ENCODE measurements at places on chromosomes 1 and 21.

DNA sequence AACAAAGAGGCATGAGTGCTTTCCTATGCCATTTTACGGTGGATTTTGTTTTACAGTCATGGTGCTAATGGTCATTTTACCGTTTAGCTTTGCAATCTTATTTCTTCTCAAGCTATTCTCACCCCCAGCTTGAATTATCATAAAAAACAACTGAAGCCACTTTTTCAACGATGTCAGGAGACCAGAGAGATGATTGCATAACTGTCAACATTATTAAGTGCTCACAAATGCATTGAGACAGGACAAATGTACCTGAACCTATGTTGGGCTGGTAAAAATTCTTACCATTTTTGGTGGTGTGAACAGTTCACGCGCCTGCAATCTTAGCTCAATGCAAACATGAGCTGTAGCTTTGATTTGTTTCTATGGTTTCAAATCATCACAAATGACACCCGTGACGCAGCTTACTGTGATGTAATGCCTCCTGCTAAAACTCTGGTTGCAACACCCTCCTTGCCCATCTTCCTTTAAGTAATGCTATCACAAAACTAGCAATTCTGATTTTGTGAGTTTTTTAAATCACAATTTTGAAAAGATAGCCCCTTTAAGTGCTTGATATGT lies 104.4 kb downstream of the UCHL5 start:
- no peak for DNase-seq

GRCh38 chr1:197916500-197916983 lies 630 bp upstream of the LHX9 start:
- DNase-seq: no peak

- no peak for DNase-seq
Observed at GRCh38 chr1:85158910-85159309, 41.9 kb downstream of the SYDE2 start.

DNA sequence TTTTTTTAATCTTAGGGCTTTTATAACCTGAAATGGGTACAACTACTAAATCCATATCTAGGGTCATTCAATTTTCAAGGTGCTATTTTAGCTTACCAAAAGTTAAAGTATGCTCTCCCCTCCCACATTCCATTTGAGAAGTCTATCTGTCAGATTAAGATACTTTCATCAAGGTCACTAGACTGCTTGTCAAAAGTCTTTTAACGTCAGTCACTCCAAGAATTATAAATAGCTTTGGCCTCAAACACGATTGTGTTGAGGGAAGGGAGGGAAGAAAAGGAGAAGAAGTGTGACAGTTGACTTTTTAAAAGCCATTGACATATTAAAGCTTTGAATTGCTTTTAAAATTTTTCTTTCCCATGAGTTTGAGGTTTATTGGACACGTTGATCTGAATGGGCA lies 175.8 kb downstream of the PTGER3 start:
- no peak for DNase-seq

GRCh38 chr1:205961405-205961804 lies 18.1 kb upstream of the SLC26A9 start:
- no peak for DNase-seq

- DNase-seq: no peak
Observed at GRCh38 chr21:29376556-29376955, 77.8 kb downstream of the BACH1 start.

- DNase-seq: no peak
Observed at GRCh38 chr1:165364568-165365133, 8.1 kb upstream of the LMX1A start.

GRCh38 chr1:65177457-65177856 lies 29.5 kb downstream of the AK4 start:
- no peak for DNase-seq

DNA sequence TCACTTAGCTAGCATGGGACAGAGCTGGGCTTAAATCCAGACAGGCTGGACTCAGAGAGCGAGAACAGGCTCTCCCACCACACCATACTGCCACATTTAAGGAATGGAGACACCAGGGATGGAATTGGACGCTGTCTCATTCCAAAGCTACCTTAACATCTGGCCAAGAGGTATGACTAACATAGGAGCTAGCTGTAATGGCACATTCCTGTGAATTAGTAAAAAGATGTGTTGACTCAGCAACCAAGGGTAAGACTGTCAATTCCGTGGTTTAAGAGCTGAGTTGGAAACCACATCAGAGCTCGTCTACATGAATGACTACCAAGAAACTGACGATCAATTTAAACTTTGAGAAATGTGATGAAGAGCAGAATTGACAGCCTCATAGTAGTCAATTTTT lies 8.3 kb upstream of the TNFRSF9 start:
- DNase-seq: no peak

DNA sequence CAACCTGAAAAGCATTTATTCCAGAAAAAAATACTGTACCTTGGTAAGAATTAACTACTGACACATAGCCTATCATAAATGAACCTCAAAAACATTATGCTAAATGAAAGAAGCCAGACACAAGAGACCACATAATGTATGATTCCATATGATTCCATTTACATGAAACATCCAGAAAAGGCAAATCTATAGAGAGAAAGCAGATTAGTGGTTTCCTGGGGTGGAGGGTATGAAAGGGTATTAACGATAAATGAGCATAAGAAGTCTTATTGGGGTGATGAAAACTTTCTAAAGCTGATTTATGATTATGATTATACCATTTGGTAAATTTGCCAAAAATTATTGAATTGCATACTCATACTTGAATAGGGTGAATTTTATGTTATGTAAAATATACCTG lies 10.3 kb upstream of the COL6A2 start:
- DNase-seq: no peak

- no peak for DNase-seq
Observed at GRCh38 chr1:63918418-63918945, 144.7 kb downstream of the ROR1 start.

DNA sequence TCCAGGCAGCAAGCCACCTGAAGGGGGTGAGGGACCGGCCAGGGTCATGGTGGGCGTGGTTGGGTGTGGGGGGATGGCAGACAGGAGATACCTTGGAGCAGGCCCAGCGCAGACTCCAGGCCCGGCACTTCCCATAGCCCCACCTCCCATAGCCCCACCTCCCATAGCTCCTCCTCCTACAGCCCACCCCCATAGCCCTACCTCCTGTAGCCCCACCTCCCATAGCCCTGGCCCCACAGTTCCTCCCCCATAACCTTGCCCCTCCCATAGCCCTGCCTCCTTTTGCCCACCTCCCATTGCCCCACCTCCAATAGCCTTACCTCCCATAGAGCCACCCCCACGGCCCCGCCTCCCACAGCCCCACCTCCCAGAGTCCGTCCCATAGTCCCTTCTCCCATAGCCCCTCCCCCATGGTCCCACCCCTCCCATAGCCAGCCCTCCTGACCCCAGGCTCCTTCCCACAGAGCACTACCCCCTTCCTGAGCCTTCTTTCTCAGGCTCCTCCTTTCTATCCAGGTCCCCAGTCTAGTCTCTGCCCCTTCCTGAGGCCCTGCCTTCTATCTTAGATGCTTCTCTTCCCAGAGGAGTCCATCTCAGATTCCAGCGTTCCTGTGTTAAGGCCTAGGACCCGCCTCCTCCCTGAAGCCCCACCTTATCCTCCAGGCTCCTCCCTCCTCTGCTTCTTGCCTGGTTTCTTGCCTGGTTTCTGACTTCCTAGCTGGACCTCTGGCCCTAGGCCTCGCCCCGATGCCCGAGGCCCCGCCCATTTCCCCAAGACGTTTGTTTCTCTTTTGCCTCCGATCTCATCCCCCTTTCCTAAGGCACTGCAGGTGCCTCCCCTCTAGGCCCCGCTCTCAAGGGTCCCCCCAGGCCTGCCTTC lies 46.8 kb downstream of the PTPRU start:
- DNase-seq: no peak

DNA sequence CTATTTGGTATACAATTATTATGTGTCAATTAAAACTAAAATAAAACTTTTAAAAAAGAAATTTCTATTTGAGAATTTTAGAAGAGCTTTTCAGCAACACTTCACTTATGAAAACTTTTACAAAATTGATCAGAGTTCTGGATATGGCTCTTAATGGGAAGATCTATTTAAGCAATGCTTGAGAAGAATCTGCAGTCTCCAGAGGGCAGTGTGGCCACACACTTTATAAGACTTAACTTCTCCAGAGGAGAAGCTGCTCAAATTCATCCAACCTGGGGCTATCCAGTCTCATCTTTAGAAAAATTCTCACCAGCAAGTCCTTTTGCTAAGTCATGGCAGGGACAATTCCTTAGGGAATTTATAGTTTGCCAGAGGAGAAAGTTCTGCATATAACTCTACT lies 25.2 kb upstream of the AGO1 start:
- no peak for DNase-seq

DNA sequence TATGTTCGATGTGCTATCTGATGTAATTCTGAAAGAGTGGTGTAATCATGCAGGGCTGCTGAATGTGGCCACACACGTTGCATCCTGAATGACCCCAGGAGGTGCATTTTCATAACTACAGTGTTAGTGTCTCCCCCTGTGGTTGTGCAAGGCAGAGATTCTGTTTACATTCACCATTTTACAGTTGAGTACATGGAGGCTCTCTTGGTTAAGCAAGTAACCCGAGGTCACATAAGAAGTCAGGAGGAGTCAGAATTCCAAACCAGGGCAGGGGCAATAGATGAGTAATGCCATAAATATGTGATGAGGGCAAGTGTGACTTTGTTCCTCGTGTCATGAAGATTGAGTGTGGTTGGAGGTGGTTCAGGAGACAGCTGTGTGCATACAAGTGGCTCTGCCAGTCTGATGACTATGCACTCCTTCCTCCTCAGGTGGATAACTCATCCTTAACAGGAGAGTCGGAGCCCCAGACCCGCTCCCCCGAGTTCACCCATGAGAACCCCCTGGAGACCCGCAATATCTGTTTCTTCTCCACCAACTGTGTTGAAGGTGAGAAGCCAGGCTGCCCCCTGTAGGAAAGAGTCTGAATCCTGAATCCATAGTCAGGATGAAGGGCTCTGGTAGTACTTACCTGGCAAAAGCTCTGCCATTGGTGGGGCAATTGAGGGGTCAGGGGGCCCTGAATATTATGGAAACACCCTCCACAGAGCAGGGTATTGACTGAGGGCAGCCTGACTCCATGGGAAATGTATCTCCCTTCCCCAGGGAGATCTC lies 9.3 kb downstream of the ATP1A2 start:
- DNase-seq: no peak

GRCh38 chr1:115211071-115211745 lies 121.9 kb upstream of the TSPAN2 start:
- DNase-seq: no peak

GRCh38 chr1:59158321-59158720 lies 138.6 kb upstream of the FGGY start:
- no peak for DNase-seq

- no peak for DNase-seq
Observed at GRCh38 chr1:198543670-198544260, 3.3 kb upstream of the ATP6V1G3 start.

DNA sequence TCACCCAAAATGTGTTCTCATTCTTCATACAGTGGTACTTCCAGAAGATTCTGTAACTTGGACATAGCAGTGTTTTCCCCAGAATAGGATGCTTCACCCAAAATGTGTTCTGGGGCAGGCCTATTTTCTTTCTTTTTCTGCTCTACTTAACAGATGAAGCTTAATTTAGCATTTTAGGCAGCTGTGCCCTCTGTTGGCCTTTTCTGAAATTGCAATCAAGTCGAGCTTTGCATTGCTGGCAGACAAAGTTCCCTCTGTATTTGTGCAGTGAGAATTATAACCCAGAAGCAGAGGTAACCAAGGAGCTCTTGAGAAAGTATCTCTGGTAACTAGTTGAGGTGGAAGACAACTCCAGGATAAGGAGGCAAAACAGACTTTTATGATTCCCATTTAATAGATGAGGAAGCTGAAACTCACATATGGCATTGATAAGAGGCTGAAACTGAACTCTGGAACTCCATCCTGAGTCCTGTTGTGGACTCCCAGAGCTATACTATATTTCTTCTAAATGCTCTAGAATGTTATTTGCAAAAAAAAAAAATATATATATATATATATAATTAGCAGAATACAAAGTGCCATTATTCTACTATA lies 50.3 kb upstream of the L1TD1 start:
- no peak for DNase-seq

DNA sequence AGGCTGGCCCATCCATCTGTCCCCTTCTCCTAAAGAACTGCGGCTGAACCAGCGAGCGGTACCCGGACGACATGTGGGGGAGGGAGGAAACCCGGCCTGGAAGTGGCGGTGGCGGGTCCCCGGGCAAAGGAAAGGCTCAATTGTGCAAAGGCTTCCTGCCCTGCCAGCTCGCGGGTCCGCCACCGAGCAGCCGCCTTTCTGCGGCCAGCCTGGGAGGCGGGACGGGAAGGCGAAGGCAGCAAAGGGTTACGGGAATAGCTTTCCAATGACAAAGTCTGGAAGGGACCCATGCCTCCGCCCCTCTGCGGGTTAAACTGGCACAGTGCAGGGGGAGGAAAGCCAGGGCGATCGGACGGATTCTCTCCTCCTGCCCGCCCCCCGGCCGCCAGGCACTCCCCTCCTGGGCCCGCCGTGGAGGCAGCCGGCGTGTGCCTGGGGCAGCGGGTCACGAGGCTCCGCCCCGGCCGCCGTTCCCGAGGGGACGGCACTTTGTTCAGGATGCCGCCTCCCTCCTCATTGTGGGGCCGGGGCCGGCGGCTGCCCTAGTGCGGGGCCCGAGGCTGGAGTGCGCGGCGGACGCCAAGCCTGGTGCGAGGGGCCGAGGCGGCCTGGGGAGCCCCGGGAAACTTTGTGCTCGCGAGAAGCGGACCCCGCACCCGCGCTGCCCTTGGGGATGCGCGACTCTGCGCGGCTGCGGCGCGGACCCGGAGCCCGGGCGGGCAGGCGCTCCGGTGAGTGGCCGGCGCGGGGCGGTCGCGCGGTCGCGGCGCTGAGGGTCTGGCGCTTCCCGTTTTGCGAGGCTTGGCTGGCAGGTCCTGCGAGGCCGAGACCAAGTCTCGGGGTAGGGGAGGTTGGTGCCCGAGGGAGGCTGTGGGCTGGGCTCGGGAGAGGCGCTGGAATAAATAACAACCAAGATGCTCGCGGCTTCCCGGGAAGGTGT lies at the start of gene NAV1:
Gene NAV1 (plus strand): TSS at position 516 of the 940 bp plus-strand sequence. CDS start 83,758 bp downstream, outside the sequence.
- no peak for DNase-seq

DNA sequence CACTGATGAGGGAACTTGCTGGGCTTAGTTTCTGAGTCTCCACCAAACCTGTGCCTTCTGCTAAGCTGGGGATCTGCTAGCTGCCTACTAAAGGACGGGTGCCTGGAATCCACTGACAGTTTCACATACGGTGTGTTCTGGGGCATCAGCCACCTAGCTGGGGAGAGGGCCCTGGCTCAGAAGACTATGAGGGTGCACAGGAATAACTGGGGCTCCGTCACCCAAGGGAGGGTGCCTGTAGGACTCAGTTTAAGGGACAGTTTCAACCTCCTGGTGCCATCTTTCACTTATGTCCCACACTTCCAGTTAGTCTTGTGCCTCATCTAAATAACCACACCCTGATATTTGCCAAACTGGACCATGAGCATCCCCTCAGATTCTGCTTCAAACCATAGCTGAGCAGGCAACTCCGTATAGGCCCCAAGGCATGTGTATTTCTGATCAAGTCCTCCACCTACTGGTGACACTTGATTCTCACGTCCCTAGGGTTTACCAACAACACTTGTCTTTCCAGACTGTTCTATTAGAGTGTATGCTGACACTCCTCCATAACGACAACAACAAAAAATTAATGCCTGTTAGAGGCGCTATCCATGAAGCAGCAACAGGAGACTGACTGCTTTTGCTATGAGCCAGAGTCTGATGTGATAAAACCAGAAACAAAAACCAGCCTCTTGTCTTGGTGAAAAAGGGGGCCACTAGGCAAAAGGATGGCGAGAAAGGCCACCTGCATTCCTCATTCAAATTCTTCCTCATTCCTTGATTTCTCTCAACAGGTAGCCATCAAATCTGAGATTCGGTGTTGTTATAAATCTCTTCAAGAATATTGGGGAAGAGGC lies 55.0 kb upstream of the PAXBP1 start:
- DNase-seq: peak; percentile 45

All from NCI-H524 treated with DMSO at 0.1 percent for 48 hours (cell line).